ENCODE measurements at places on chromosomes 4 and X.

DNA sequence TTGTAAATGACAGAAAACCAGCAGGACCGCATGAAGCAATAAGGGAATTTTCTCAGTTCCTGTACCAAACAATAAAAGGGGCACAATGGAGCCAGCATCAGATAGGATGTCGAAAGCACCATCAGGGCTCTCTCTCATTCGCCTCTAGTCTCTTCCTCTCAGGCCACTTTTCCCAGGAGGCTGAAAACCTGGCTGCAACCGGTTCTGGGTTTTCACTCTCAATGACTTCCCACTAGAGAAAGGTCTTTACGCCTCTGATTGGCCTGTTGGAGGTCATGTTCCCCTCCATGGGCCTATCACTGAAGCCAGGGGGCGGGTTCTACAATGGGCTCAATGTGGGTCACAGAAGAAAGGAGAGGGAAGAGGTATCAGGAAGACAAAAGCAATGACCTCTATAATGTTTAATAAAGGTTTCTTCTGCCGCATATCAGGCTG lies 29.3 kb downstream of the ZNF827 start:
- no peak for DNase-seq

GRCh38 chr4:4456351-4456750 lies 69.4 kb downstream of the NSG1 start:
- no peak for DNase-seq

- DNase-seq: no peak
Measured at GRCh38 chr4:33316578-33316977, 2596.4 kb downstream of the PCDH7 start.

DNA sequence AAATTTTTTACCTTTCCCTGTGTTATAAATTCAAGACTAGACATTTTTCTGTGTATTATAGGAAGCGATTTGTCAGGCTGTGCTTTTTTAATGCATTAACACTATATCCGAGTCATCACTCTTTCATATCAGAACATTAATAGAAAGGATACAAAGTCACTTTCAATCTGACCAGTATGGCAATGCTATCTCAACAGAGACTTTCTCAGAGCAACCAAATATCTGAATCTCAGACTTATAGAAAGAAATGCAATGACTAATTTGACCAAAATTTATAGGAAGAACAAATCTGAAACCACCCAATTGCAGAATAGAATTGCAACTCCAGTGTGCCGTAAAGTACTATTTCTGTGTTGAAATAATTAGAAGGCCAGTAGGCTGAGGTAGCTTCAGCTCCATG lies 473 bp upstream of the TKTL2 start:
- DNase-seq: no peak

DNA sequence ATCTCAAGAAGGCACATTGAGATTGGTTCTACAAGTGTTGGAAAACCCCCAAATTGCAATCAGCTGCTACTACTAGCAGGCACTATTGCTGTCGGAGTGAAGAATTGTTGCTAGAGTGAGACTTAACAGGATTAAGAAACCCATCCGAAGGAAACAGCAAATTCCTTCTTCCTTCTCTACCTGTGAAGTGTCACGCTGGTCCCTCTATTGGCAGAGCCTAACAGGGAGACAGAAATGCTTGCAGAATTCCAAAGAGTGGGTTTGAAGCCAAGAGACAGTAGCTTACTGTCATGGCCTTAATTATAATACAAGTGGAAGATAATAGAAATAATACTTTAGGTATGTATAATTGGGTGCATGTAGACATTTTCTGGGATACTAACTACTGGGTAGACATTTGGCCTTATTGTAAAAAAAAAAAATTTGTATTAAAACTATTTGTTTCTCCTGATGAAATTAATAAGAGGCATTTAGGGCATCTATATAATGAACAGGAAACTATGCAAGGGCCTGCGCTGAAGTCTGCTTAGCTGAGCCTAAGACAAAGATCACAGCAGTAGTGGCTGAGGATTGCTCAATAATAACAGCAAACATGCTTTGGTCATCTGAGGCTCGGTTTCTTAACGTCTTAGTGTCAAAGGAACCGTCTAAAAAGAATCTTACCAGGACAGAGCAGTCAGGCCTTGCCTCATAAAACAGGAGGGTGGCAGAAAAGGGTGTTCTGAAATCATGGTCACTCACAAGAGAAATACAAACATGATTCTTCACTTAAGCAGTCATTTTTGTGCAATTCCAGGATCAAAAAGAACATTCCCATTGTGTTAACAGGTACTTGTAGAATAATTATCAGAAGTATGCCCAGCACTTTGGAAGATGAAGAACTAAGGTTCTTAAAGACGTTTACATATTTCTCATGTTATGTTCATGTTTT lies 40.8 kb downstream of the FAM241A start:
- DNase-seq: no peak

GRCh38 chr4:28709891-28710290 lies 1849.2 kb downstream of the STIM2 start:
- no peak for DNase-seq

- no peak for DNase-seq
Measured at GRCh38 chrX:42273387-42273786, 350.0 kb upstream of the CASK start.

Data from vagina (tissue), 2 donors.